ENCODE measurements at places on chromosomes 4 and X.

- DNase-seq = no peak
These were observed 26.4 kb downstream of the GRIA2 start for GRCh38 chr4:157246964-157247363.

DNA sequence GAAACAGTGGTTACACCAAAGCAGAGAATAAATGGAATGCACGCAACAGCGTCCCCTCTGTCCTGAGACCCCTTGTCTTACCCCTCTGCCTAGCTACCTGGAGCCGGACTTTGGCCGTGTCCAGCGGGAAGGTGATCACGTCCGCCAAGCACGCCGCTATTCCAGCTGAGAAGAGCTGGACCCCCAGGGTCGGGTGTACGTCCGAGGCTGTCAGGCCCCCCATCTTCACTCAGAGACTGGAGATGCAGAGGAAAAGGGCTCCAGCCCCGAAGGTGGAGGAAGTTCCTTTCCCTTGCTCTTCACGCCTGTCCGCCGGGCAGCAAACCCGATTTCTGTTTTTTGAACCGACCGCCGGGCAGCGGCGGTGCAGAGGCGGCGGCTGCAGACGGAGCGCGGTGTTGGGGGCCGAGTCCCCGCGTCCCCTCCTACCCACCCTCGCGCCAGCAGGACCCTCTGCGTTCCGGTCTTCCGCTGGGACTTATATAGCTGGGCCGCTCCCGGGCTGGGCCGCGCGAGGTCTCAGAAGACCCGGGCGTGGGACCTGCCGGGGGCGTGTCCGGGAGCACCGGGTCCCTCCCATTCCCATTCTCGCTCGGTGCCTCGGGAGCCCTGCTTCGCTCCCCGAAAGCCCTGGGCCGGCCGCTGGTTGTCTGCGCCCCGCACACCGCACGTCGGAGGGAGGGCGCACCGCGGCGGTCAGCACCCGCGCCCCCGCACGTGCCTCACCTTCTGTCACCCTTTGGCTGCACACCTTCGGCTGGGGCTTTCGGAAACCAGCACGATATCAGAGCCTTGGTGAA is at the start of gene UCP1:
Gene UCP1, minus strand, starts transcription at position 455 of the 800 bp plus-strand sequence. Its CDS starts 232 bp downstream, at position 223.
- DNase-seq = peak; percentile 75

DNA sequence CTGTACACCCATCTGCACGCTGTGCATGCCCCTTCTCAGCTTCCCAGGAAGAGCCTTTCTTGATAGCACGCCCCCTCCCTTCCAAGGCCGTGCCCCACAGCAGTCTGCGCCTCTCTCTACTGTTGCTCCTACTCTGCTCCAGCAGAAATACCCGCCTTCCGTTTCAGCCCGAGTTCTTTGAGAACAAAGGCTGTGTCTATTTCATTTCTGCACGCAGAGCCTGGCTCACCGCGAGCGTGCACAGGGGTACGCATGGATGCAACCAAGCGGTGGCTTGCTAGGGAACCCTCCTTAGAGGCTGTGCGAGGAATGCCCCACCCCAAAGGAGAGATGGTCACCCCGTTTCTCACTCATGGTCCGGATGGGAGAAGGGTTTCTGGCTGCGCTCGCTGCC is 485 bp downstream of the AADAT start:
- DNase-seq = no peak

GRCh38 chrX:98380106-98380505 is 1496.4 kb downstream of the RPA4 start:
- no peak for DNase-seq

DNA sequence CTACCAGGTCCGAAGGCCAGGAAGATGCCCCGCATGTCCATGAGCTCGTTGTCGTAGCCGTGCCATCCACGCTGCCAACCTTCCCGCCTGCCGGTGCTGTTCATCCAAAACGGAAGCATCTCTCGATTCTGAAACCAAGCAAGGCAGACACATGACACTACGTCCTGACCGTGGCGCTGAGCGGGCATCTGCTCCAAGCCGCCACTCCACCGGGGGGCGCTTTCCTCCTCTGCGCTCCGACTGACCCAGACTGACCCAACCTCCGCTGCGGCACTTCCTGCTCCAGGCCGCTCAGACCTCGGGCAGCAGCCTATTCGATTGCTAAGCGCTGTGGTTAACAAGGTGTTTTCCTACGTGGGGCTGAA is 120.5 kb downstream of the ENPP6 start:
- DNase-seq = peak; percentile 88

DNA sequence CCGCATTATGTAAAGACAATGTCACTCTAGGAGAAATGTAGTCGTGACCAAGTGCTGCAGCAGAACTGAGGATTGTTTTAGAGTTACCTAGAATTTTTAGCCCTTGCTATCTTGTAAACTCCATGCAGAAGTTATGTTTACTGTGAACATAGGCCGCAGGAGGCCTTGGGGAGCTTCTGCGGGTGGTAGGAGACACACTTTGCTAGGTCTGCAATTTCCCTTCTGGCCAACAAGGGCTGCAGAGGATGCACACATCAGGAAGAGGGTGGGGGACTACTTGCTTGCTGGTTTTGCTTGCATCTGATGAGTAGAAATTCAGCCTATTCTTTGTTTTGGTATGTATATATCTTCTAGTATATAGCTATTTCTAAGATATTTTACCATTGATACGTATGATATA is 23.1 kb downstream of the BANK1 start:
- DNase-seq = no peak

GRCh38 chrX:85994228-85994627 is 53.1 kb downstream of the CHM start:
- no peak for DNase-seq

DNA sequence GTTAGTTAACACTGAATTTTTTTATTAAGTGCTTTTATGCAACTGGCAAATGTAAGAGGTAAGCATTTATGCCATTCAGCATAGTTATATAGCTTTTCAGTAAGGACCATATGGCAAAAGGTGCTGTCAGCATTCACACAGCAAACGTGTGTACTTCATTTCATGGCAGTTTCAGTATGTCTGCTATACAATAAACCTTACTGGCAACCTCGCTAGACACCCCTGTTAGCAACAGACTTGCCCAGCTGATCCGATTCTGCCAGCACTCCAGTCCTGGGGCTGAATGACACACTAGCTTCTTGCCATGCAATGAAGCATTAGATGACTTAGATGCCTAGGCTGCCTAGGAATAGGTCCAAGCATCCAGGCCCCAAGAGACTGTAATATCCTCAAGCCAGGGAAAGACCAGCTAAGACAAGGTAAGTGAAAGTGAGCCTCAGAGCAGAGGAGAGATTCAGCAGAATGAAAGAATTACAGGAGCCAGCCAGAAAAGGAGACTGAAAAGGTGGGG is 47.3 kb upstream of the DOCK11 start:
- no peak for DNase-seq

GRCh38 chr4:89069481-89069880 is 12.5 kb upstream of the FAM13A start:
- DNase-seq = no peak

GRCh38 chr4:42371305-42372252 is 25.7 kb upstream of the SHISA3 start:
- DNase-seq = no peak

- no peak for DNase-seq
These were observed 104.0 kb downstream of the PHEX start for GRCh38 chrX:22135994-22136684.

Data from aorta (tissue), 5 donors.